Stimulated activated CD4-positive, alpha-beta T cell treated with anti-CD3 and anti-CD28 coated beads, TNF-alpha, amount 100 ng/mL, for 4 hours (primary cell): ENCODE measurements at places on chromosomes 5 and 9.

DNA sequence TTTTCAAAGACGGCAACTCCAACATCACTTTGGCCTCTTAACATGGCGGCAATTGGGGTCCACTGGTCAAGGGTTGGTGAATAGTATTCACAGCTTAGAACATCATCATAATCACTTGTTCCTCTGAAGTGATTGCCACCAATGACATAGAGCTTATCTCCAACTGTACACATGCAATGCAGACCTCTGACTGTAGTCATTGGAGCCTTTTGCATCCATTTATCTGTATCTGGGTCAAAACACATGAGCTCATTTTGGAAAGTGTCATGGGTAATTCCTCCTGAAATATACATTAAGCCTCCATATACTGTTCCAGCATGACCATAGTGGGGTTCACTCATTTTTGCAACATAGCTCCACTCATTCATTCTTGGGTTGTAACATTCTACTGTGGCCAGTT, 2.0 kb downstream of the KLHL9 start:
- DNase-seq = no peak

DNA sequence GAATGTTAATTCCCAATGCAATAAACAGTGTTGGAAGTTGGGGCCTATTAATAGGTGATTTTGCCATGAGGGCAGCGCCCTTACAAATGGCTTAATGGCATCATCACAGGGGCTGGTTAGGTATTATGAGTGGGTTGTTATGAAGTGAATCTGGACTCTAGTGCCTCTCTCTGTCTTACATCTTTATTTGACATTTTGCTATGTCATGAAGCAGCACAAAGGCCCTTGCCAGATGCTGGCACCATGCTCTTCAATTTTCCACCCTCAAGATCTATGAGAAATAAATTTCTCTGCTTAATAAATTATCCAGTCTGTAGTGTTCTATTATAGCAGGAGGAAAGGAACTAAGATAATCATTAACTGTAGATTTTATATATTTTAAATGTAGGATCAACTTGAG, 1098.7 kb upstream of the NUDT12 start:
- DNase-seq = no peak

- no peak for DNase-seq
Observed at GRCh38 chr5:147448766-147449165, 61.1 kb downstream of the DPYSL3 start.

DNA sequence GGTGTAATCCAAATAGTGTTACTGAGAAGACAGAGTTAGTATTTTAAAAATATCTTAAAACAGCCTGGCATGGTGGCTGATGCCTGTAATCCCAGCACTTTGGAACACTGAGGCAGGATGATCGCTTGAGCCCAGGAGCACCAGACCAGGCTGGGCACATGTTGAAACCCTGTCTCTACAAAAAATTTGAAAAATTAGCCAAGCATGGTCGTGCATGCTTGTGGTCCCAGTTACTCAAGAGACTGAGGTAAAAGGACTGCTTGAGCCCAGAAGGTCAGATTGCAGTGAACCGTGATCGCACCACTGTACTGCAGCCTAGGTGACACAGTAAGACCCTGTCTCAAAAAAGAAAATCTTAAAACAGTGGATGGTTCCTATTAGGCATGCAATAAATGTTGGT, 12.4 kb downstream of the IFNA1 start:
- DNase-seq = no peak

DNA sequence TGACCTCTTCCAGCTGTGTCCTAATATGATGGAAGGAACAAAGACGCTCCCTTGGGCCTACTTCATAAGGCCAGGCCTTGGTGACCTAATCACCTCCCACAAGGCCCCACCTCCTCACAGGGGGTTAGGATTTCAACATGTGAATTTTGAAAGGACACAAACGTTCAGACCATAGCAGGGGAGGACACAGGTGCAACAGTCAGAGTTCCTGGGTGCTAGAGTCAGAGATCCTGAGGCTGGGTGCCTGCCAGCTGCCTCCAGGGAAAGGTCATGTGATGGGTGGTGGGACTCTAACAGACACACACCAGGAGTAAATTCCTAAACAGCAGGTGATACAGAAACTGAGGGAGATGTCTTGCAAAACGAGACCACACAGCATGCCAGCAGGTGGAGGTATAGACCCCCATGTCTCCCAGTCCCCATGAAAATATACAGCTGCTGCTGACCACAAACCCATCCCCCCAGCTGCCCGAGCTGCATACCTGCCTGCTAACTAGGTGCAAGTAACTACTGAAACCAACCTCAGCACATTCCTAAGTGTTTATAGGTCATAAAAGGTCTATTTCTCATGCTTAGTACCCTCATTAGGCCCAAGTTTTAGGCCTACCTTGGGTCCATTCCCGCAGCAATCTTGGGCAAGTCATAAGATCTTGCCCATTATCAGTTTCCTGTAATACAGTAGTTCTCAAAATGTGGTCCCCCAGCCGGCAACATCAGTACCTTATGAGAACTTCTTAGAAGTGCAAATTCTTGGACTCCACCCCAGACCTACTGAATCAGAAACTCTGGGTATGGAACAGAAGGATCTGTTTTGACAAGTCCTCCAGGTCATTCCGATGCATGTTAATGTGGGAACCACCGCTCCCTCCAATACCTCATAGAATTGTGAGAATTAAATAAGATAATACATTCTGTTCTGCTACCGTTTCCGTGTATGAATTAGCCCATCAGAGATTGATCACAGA, 245.3 kb downstream of the ENC1 start:
- DNase-seq = no peak

GRCh38 chr5:42301349-42301748, 121.9 kb upstream of the GHR start:
- no peak for DNase-seq

- DNase-seq = no peak
Observed at GRCh38 chr5:74992791-74993190, 59.6 kb downstream of the GCNT4 start.
